NCI-H774 (cell line): ENCODE measurements at places on chromosomes 5 and 9.

- DNase-seq, result peak; percentile 19
Measured at GRCh38 chr5:150778517-150779396, at the start of gene SMIM3. TSS of gene SMIM3 (plus strand) at chr5:150778757. CDS start at chr5:150795441, 16,684 bp downstream.

DNA sequence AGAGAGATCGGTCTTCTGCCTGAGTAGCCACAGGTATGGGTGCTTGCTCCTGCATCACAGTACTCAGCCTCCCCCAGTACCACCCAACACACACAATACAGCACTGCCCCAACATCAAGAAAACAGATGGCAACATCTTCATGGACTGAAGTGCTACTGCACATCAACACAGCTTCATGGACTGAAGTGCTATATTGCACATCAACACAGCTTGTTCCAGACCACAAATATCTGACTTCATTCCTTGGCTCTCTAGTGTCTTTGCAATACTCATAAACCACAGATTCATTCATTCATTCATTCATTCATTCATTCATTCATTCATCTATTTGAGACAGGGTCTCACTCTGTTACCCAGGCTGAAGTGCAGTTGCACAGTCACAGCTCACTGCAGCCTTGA, 31.1 kb upstream of the PCA3 start:
- DNase-seq, result no peak

- DNase-seq, result no peak
Measured at GRCh38 chr9:14935106-14935751, 25.0 kb upstream of the FREM1 start.

GRCh38 chr5:97049175-97049574, 93.2 kb downstream of the LIX1 start:
- DNase-seq, result no peak

GRCh38 chr5:75142566-75143136, 90.3 kb upstream of the GCNT4 start:
- DNase-seq, result no peak

GRCh38 chr5:66617226-66617861, 21.2 kb downstream of the MAST4 start:
- DNase-seq, result no peak

GRCh38 chr5:120532835-120533234, 68.7 kb downstream of the PRR16 start:
- no peak for DNase-seq

DNA sequence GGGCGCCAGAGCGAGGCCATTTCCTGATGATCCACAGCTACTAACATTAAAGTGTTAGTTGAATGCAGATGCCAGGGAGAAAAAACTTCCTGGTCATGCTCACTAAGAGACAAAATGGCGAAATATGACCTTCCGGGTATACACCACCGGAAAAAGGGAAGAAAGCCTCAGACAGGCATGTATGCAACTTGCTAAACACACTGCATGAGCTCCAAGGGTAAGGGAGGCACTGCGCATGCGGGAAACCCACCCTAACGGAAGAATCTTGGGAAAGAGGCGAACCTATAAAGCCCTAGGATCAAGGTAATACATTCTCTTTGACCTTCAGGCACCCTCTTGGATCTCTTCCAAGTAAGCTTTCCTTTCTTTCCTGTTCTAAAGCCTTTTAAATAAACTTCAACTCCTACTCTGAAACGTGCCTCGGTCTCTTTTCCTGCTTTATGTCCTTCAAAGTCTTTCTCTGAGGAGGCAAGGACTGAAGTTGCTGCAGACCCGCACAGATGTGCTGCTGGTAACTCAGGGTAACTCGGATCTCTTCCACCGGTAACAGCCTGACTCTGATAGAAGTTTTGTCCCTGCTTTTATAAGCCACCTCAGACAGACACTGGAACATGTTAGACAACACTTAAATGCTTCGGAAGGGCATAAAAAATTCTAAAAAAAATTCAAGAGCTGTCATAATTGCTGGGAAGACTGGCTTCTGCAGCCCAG, 64.9 kb downstream of the DTWD2 start:
- DNase-seq, result no peak
